ENCODE measurements at places on chromosomes 6 and 20.

DNA sequence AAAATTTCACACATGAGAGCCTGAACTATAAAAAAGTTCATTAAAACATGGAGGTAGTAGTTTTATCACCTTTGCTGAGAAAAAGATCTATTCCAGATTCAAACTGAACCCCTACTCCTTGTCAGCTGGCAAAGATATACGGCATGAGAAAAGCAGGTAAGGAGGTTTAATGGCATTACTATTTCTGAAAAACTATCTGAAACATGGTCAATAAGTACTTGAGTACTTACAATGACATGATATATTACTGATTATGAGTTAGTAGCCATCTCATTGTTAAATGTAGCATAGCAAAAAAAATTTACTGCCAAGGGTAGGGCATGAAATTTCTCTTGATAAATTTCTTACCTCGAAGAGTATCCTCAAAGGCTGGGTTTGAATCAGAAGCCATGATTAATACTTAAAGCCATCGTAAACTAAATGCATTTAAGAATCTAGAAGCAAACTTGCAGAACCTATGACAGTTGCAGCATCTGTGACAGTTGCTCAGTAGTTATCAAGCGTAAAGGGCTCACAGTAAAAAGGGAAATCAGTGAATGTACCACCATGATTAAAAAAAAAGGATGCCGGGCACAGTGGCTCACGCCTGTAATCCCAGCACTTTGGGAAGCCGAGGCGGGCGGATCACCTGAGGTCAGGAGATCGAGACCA lies 8.7 kb downstream of the SLC17A5 start:
- DNase-seq: no peak

GRCh38 chr6:74091136-74091793 lies 395.3 kb downstream of the CD109 start:
- DNase-seq: peak; percentile 4

- peak; percentile 45 for DNase-seq
Observed at GRCh38 chr6:35181933-35182612, 31.7 kb upstream of the SCUBE3 start.

DNA sequence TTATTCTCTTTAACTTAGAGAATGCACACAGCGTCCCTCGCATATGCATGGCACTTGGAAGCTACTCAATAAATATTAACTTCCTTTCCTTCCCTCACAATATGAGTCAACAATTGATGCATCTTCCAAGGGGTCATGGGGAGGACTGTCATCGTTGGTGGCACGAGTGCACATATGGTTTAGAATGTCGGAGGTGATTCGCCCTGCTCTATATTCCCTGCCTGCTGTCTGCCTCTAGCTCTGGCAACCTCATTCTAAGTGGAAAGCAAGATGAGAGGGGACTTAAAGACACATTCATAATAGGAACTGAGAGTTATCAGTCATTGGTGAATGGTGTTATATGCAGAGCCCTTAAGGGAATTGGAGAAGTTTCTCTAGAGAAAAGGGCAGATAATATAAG lies 44.6 kb downstream of the MAK start:
- no peak for DNase-seq

DNA sequence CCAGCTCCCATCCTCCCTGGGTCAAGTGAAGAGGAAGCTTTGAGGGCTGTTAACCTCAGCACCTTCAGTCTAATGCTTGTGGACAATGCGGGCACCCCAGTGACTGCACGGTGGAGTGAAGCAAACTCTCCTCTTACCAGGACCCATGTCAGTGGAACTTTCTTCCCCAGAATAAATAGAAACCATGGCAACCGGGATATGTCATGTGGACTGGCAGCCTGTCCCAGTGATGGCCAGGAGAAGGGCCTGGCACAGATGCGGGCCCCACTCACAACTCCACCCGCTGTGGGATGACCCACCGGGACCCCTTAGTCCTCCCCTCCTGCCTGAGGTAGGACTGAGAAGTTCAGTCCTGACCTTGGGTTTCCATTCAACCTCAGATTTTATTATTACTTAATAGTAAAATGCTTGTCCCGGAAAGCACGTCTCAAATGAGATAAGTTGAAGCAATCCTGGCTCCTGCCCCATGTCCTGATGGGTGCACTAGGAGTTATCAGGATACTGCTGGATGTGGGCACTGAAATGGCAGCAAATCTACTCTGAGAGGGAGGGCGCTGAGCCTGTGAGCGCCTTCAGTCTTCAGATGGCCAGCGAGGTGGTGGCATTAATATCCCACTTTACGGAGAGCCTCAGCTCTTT lies 23.5 kb downstream of the TOX2 start:
- no peak for DNase-seq

- no peak for DNase-seq
Observed at GRCh38 chr6:7894262-7895124, 16.1 kb downstream of the TXNDC5 start.

- DNase-seq: no peak
Observed at GRCh38 chr6:108544606-108545005, 16.1 kb upstream of the FOXO3 start.

DNA sequence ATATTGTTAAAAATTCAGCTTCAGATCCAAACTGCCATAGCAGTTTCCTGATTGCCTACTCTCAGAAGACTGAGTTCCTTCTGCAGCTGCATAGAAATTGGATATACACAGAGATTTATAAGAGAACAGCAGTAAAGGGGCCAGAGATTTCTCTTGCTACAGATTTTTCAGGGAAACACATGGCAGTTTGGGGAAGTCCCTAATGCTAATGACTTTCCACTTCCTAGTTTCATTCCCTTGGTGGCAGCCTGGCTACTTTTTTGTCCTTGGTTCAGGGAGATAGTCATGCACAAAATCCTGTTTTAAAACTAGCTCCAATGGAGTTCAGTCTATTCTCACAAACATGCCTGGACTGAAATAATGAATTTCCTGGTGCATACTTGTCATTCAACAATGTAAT lies 125.3 kb upstream of the PLCB4 start:
- DNase-seq: no peak

GRCh38 chr20:19807191-19807945 lies 49.3 kb downstream of the RIN2 start:
- DNase-seq: peak; percentile 32

DNA sequence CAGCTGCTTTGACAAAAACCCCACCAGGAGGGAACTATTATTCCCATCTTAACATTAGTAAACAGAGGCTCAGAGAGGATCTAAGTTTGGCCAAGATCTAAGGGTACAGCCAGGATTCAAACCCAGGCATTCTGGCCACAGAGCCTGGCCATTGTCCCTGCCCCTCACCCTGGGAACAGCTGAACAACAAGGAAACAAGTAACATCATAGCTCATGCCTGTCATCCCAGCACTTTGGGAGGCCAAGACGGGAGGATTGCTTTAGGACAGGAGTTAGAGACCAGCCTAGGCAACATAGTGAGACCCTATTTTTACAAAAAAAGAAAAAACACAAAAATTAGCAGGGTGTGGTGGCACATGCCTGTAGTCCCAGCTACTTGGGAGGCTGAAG lies 27.5 kb downstream of the TOX2 start:
- DNase-seq: no peak

DNA sequence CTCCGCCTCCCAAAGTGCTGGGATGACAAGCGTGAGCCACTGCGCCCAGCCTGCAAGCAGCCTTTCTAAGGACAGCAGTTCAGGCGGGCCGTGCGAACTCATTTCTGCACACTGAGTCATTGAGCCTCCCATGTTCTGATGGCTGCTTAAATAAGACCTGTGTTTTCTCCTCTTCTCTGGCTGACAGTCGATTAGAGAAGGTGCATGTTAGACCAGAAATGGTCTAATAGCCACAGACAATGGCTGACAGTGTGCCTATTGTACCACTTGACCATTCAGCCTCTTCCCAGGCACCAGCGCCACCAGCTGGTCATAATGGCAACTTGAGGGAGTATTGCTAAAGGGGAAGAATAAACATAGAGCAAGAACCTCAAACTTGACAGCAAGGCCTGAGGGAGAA lies 6.2 kb downstream of the CST11 start:
- peak; percentile 62 for DNase-seq

DNA sequence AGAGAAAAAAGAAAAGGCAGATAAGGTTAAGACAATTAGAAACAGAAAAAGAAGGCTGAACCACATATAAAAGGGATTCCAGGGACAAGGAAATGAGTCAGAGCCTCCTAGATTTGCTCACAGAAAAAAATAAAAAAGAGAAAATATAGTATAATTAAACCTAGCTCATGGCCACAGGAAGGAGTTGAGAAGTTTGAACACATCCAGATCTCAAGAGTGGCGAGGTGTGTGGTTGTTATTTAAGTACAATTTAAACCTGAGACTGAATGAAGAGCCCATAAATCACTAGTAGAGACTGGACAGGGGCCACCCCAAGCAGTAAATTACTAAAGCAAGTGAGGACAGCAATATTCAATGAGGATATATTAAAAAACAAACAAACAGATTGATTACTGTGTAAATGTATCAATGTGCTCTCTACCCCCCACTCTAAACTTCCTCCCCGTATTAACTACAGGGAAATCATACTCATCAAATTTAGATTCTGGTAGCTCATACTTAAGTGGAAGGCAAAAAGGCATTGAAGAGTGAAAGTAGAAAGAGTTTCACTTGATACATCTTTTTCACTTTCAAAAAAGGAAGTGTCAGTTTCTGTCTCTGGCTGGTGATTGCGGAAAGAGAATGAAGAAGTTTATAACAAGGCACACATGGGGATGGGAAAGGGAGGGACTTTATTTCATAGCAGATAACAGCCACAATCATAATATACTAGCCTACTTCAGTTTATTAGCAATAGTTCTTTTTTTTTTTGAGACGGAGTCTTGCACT lies 49.3 kb upstream of the SCAF8 start:
- DNase-seq: no peak

DNA sequence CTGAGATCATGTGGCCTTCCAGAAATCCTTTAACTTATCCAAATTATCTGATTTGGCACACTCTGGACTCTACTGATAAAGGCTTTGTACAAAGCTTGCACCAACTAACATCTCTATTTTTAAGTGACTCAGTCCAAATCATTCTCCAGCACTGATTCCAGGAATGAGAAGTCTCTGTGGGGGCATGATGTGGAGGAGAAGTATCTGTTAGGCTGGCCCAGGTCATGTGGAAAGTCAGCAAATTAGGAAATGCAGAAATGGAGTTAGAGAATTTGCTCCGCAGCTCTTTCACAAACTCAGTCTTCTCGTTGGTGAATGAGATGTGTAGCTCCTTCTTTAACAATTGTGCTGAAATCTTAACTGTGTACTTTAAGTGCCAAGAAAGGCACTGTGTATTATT lies 165.7 kb downstream of the ZNF217 start:
- no peak for DNase-seq

DNA sequence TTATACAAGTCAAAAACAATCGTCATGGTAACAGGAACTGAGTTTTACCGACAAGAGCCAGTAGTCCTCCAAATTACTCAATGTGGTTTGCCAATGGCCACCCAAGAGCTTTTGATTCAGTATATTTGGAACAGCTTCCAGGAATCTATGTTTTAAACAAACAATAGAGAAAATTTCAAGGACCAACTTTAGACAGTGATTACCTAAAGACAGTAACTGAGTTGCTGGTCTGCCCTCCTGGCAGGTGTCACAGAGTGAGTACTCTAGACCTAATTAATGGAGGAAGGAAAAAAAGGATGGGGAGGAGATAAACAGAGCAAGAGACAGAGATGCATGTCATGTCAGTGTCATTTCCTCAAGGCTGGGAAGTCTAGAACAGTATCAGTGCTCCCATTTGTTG lies 361.3 kb upstream of the BTBD3 start:
- no peak for DNase-seq

- DNase-seq: no peak
Observed at GRCh38 chr6:10424040-10424439, 9.2 kb upstream of the TFAP2A start.

DNA sequence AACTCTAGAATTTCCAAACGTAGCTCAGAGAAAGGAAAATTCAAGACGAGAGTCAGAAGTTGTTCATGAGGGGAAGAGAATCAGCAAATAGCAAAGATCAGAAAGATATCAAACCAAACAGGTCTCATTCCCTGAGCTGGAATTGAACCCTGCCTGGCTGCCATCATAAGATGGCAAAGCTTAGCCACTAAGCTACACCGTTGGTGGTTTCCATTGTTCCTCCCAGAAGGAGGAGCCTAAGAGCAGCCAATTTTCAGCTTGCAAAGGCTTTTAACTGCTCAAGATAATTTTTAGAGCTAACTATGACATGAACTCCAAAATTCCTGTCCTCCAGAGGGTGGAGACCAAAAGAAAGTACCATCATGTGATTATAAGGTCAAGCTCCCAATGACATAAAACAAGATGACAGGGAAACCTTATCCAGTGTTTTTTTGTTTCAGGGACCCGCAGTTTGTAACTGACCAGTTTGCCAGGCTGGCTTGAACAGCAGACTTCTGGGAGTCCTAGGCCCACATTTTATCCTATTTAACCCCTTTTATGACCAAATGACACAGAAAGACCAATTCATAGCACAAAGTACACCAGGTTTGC lies 55.9 kb downstream of the COL11A2 start:
- no peak for DNase-seq

DNA sequence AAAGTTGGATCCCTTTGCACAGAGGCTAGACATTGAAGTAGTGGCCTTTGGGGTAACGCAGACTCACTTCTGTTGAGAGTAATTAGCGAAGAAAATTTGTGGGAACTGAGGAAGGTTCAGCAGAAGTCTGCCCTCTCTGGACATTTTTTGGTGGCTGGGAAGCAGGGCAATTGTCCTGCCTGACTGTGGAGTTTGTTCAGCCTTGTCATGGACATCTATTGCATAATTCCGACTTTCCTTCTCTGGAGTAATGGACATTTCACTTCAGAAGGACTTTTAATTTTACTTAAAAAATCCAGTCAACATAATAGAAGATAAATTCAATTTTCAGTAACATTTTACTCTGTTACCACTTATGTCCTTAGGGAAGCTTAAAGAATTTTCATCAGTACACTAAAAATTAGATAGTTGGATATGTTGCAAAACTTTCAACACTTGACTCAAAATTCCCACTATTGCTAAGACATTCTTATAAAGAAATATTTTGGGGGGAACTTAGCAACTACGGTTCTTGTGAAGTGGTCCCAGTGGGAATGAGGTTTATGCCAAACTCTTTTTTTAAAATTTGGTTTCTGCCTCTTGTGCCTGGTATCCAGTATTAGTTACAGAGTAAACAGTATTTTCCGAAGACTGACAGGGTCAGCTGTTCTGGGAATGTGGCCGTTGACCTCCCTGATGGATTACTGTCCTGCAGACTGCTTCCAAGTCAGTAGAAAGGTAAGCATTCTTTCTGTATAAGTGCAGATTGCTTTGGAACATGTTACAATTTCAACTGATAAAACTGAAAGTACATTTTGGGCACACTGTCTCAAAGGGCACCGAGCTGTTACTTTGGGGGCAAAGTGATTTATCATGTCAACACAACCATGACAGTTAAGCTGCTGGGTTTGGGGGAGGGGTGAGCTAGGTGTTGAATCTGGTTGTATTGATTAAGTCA lies 100.6 kb upstream of the MLIP start:
- no peak for DNase-seq

GRCh38 chr6:39224011-39224410 lies 5.3 kb downstream of the KCNK5 start:
- no peak for DNase-seq

DNA sequence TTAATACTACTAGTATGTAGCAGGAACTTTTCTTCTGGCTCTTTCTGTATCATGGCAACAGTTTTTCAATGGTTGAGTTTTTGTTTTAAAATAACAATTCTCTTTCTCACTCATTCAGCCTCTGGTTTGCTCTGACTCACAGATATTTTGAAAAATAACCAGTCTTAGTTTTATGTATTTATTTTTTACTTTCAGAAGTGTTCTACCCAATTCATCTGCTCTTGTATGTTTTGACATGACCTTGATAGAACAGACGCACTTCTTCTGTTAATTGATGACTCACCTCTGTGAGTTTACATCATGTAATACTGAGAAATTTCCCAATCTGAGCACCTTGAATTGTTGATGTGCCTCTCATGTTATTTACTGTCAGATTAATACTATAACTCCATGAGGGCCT lies 178.9 kb downstream of the SASH1 start:
- DNase-seq: no peak

Measured in A549 (cell line).